ENCODE measurements at places on chromosomes 1 and 21.

GRCh38 chr1:92168657-92169056 is 49.1 kb upstream of the C1orf146 start:
- no peak for DNase-seq

GRCh38 chr1:67211589-67212563 is 45.6 kb downstream of the IL23R start:
- DNase-seq: no peak

DNA sequence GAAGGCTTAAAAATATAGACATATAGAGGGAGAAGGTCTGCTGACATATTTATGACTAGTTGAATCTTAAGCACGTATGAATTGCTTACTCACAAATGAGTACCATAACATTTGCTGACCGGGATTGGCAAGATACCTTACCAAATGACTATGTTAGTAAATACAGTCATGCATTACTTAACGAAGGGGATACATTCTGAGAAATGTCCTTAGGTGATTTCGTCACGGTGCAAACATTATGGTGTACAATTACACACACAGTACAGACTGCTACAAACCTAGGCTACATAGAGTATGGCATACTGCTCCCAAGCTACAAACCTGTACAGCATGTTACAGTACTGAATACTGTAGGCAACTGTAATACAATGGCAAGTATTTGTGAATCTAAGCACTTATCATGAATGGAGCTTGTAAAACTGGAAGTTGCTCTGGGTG is 19.4 kb upstream of the UBE2U start:
- DNase-seq: no peak

GRCh38 chr1:75548721-75549480 is 62.0 kb downstream of the SLC44A5 start:
- no peak for DNase-seq

- no peak for DNase-seq
These were observed 174.7 kb downstream of the HHIPL2 start for GRCh38 chr1:222373216-222373615.

DNA sequence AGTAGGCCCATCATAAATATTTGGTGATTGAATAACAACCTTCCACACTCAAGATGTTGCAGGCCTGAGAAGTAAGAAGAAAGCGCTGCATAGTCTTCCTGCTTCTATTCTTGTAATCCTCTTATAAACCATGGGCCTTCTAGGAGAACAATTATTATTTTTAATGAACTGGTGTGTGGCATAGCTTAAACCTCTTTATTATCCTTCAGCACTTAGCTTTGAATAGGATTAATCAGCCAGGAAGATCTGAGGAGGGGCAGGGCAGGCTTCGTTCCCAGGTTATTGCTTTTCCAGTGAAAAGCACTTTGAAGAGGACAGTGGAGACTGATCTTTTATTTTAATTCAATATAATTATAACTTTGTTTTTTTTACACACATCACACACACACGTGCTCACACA is 42.3 kb downstream of the KIF26B start:
- no peak for DNase-seq

- DNase-seq: no peak
These were observed 3.9 kb downstream of the NCAM2 start for GRCh38 chr21:21002153-21002552.

DNA sequence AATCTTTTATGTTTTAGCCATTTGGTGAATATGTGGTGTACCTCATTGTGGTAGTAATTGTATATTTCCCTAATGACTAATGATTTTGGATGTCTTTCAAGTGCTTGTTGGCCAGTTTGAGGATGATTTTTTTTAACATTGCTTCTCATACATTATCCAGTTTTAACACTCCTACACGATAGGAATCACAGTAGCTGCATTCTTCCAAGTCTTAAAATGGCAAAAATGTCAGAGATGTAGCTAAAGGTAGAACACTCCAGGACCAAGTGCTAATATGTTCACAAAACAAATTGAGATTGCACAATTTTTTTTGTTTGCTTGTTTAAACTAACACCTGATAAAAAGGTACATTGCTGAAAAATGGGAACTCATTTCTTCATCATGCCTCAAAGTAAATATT is 11.7 kb downstream of the USP25 start:
- DNase-seq: no peak

- DNase-seq: no peak
These were observed 68.9 kb downstream of the TENT5C start for GRCh38 chr1:117674521-117675400.

- DNase-seq: no peak
These were observed 20.3 kb upstream of the TBX19 start for GRCh38 chr1:168260393-168260792.

DNA sequence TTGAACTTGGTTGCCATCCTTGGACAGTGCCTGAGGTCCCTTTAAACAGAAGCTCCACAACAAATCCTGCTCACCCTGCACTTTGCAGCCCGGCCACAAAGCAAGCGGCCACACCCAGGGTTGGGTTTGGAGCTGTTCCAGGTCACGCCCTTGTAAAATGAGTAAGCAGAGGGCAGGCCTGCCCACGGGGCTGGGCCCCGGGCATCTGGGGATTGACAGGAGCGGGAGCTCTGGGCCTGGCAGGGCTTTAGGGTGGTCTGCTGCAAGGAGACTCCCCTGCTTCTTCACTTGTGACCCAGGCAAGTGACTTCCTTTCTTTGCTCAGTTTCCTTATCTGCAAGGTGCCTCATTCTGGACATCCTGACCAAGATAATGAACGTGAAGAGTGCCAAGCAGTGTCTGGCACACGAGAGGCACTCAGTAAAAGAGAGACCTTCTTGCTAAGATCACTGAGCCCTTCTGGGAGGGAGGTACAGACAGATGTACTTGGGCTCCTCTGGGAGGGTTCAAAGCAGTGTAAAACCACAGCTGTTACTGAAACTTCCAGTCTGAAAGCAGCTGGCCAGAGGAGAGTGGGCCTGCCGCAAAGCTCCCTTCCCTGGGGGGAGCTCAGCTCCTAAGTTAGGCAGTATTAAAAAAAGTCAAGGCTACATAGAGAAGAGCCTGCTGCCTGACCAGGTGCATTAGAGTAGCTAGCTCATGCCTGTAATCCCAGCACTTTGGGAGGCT is 2.6 kb downstream of the E2F2 start:
- DNase-seq: peak; percentile 23
